ENCODE measurements at places on chromosomes 1 and 21.

DNA sequence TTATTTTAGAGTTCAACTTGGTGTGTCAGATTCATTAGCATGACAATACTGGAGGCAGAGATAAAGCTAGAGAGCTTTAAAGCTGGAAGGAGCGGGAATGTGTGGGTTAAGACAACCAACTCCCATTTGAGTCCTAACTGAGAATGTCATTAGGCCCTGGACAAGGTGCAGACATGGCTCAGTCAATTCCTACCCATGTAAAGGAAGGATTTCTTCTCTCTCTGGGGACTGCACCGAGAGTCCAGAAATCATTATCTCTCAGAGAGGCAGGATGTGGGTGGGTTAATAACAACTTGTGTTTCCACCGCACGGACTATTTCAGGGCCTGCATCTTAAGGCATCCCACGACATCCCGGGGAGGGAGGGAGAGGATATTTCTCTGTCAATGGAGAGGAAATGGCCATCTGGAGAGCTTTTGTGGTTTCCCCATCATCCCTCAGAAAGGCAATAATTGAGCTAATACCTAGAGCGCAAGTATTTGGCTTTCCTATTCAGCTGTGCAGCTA, 46.7 kb upstream of the SARS1 start:
- H3K36me3 ChIP-seq: peaks cover 5% of the 10 kb centered on the region
- H3K27me3 ChIP-seq: no peaks in the 10 kb centered on the region
- H3K4me3 ChIP-seq: no peak overlapping the region
- no peak for DNase-seq
- no peak overlapping the region for H3K27ac ChIP-seq

DNA sequence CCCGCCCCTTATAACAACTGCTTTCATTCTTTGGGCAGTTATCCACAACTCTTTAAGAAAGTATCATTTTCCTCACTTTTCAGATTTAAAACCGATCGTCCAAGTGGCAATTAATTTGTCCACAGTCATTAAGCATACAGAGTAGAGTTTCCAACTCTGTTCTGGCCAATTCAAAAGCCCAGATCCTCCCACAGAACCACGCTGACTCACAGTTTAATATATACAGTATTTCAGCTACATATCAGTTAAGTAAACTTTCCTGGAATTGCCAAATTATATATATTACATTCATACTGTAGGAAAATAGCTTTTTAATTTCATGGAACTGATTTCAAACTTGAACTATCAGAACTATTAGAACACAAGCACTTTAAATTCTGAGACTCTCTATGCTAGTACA, 163.8 kb upstream of the ESRRG start:
- H3K36me3 ChIP-seq: no peaks in the 10 kb centered on the region
- no peak for DNase-seq
- H3K27ac ChIP-seq: no peak overlapping the region
- H3K4me3 ChIP-seq: no peak overlapping the region
- H3K27me3 ChIP-seq: no peaks in the 10 kb centered on the region
- H3K4me1 ChIP-seq: no peaks in the 10 kb centered on the region

DNA sequence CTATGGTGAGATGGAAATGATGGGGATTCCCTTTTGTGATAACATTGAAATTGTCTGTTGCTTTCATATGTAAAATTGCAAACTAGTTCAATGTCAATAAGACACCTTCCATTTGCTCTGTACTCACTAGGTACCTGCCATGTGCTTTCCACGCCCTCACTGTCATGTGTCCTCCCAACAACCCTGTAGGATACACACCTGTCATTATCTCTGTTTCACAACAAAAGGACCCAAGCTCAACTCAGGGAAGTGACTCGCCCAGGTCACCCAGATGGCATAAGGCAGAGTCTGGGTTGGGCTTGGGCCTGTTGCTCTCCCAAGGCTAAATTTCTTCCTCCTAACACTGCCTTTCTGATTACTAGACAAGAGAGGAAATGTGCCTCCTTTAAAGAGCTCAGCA, 45.3 kb upstream of the MCOLN3 start:
- no peak for DNase-seq
- peaks cover 3% of the 10 kb centered on the region for H3K36me3 ChIP-seq
- H3K4me3 ChIP-seq: no peak overlapping the region
- no peaks in the 10 kb centered on the region for H3K4me1 ChIP-seq

DNA sequence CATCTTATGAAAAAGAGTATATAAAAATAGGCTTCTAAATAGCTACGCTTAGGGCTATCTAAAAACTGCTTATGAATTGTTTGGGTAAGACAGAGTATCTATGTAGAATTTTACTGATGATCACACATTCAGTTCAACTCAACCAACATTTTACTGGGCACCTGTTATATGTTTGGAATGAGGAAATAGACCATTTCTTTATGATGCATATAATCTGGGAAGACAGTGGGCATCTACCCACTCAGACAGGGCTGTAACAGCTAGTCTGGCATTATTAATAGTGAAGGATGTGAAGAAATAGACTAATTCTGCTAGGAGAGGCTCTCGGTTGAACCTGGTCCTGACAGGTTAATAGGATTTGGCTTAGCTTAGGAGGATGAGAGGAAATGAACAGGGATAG, 56.9 kb downstream of the TIAM1 start:
- no peak overlapping the region for H3K27ac ChIP-seq
- H3K36me3 ChIP-seq: peaks cover 5% of the 10 kb centered on the region
- H3K4me3 ChIP-seq: no peak overlapping the region
- no peak for DNase-seq
- no peaks in the 10 kb centered on the region for H3K27me3 ChIP-seq

- DNase-seq: no peak
- H3K27me3 ChIP-seq: peaks cover 47% of the 10 kb centered on the region
- H3K27ac ChIP-seq: no peak overlapping the region
- H3K4me1 ChIP-seq: no peaks in the 10 kb centered on the region
Measured at GRCh38 chr1:247540581-247540980, 4.3 kb upstream of the OR2C3 start.

DNA sequence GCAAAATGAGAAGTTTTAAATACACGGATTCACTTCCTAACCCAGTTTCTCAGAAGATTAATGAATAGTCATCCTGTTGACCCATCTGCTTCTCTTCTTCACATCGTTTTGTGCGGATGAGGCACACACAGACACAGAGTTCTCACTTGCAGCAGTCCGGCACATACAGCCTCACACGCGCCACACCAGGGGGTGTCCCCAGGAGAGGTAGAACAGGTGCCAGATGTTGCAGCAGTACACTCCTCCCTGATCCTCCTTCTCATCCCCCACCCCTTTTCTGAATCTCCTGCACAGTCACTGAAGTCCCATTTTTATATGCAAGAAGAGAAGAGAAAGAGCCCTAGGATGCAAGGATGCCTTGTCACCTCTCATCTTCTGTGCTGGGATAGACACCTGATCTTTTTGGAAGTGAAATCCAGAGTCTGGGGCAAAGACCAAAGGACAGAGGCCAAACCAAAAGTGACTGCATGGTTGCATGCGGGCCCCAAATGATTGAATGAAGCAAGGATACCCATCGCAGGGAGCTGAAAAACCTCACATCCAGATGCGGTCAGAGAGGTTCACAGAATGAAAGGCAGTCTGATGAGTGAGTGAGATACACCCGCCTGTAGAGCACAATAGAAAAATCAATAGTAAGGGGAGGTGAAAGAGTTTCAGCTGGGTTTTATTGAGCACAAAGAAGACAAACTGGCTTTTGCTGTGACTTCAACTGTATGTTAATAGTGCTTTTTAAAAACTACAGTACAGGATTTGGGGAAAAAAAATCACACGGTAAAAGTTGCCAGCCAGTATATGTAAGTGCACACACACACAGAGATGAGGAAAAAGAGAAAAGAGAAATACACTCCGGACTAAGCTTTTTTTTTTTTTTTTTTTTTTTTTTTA, 28.9 kb downstream of the PBX1 start:
- no peak overlapping the region for H3K4me3 ChIP-seq
- DNase-seq: no peak
- H3K36me3 ChIP-seq: peaks cover 3% of the 10 kb centered on the region
- no peaks in the 10 kb centered on the region for H3K27me3 ChIP-seq
- no peak overlapping the region for H3K27ac ChIP-seq
- no peaks in the 10 kb centered on the region for H3K4me1 ChIP-seq

DNA sequence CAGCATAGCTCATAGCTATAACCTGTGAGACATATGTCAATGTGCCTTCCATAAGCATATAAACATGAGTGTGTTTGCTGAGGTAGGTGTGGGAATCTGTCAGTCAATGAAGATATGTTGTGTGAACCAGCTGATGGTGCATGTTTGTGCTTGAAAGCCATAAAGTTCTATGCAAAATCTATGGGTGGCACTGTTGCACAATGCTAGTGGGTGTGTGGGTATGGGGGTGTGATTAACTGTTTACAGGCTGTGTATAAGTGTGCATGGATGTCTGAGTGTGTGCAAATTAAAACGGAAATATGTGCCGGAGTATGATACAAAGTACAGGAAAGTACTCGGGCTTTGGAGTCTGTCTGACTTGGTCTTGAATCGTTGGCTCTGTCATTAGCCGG, 1.0 kb upstream of the ATP2B4 start:
- no peaks in the 10 kb centered on the region for H3K27me3 ChIP-seq
- H3K4me3 ChIP-seq: peak overlapping the region; percentile 98
- H3K27ac ChIP-seq: peak overlapping the region; percentile 98

DNA sequence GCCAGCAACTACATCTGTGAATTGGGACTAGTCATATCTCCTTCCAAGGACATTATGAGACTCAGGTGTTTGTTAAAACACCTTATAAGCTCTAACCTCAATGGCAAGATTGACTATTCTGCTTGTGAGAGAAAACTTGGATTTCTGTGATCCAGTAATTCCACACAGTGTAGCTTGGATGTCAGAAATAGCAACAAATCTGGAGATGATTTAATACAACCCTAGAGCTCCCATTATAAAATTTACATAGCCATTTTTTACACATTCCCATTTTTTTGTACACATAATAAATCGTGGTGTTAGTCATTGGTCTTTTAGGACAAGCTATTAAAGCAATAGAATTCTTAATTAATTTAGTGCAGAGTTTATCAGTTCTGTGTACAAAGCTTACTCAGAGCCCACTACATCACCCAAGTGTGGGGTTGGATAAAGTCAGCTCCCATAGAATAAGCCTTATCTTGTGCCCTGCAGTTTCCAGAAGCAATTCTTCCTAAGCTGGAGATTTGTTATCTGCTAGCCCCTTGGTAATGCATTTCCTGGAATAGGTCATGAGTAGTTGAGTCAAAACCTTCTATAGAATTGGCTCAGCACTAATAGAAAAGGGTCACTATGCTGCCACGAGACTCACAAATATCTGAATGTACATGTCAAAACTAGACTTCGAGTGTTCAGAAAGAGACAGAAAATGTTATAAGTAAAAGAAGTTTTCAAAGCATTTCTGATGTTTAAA, 434.0 kb upstream of the RUNX1 start:
- DNase-seq: no peak
- H3K27me3 ChIP-seq: peaks cover 57% of the 10 kb centered on the region
- H3K27ac ChIP-seq: no peak overlapping the region
- no peak overlapping the region for H3K4me3 ChIP-seq
- no peaks in the 10 kb centered on the region for H3K36me3 ChIP-seq
- no peaks in the 10 kb centered on the region for H3K4me1 ChIP-seq

- no peak overlapping the region for H3K4me3 ChIP-seq
- peaks cover 27% of the 10 kb centered on the region for H3K27me3 ChIP-seq
- no peak overlapping the region for H3K27ac ChIP-seq
- H3K36me3 ChIP-seq: no peaks in the 10 kb centered on the region
Measured at GRCh38 chr1:19981507-19982312, 2.3 kb upstream of the PLA2G2A start.

DNA sequence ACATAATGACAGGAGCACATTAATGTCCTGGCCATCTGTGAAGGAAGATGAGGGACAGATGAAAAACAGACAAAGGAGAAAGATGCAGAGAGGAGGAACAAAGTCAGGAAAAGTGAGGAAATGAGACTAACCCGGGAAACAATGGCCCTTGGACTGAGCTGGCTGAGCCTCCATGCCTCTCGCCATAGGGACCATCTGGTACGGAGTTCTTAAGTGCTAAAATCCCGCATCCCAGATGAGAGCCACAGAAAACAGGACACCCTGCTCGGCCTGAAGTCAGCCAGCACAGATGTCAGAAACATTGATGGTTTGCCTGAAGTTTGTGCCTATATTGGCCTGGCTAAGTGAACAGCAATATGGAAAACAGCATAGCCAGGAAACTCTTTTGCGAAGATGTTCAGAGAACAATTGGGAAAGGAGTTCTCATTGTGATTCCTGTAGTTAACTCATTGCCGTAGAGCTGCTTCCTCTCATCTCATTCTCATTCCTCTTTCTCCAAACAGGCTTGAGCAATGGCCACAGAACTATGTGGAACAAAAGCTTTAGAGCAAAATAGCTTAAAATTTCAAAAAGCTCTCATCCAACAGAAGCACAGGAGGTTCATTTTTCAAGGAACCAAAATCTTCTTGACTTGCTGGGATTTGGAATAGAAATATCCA, 96.6 kb downstream of the ASTN1 start:
- H3K4me1 ChIP-seq: no peaks in the 10 kb centered on the region
- no peak overlapping the region for H3K4me3 ChIP-seq
- no peaks in the 10 kb centered on the region for H3K27me3 ChIP-seq
- no peak for DNase-seq
- H3K36me3 ChIP-seq: no peaks in the 10 kb centered on the region

DNA sequence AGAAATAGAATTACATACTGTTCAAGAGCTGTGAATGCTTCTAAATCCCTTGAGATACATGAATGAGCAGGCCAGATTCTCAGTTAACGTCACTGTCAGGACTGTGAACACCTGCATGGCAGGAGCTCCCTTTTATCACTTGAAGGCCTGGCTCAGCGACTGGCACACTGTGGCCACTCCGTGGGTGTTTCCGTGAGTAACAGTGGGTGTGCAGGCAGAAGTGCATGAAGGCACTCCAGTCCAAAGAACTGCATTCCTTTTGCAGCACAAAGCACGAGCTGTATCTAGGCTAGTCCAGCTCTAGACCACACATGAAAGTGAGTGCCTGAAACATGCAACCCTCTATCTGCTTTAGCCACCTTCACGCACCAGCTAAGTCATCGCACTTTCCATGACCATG, 9.6 kb upstream of the SIM2 start:
- H3K4me3 ChIP-seq: no peak overlapping the region
- H3K36me3 ChIP-seq: peaks cover 2% of the 10 kb centered on the region
- peaks cover 96% of the 10 kb centered on the region for H3K27me3 ChIP-seq
- peaks cover 4% of the 10 kb centered on the region for H3K4me1 ChIP-seq

DNA sequence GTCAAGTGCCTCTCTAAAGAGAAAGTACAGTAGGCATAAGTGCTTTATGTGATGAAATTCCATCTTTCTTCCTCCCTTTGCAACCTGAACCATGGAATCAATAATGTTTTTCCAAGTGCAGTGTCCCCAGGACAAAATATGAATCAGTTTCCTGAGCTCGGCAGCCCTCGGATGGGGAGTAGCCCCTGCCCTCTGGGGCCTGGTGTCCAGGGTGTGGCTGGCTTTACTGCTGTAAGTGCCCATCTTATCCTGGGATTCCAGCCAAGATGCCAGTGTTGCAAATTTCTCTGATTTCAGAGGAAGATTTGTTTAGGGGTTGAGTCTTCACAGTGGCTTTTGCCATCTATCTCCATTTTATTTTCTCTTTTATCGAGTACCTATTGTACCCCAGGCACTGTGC, 40.5 kb upstream of the SRP9 start:
- no peak for DNase-seq
- H3K4me1 ChIP-seq: no peaks in the 10 kb centered on the region
